ENCODE measurements at places on chromosomes 11 and 22.

- DNase-seq: no peak
These were observed 178.6 kb downstream of the CNTN5 start for GRCh38 chr11:99199341-99199740.

GRCh38 chr22:46070215-46070802 is 80.0 kb upstream of the PPARA start:
- no peak for DNase-seq

DNA sequence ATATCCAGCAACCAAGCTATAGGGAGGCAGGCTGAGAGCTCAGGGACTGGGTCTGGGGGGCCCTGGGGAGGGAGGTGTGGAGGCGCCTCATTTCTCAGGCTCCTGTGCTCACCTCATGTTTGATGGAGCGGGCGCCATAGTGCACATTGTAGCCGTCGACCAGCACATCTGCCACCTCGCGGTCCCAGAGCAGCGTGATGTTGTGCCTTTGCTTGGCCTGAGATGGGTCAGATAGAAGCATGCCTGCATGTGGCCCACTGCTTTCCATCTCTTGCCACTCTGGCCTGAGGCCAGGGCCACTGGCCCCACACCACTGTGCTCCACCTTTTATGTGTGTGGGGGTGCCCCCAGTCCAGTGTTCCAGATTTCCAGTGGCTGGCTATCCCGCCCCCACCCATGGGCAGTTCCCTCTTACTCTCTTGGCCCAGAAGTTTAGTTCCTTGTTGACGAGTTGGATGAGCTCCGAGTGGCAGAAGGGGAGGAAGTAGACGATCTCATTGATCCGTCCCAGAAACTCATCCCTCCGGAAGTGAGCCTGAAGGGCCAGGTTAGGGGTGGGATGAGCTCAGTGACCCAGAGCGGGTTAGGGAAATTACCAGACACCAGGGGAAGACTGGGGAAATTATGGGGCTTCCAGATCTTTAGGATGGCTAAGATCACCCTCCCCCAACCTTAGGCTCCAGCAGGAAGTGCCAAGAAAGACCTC is 50.1 kb upstream of the PHOX2A start:
- DNase-seq: no peak

DNA sequence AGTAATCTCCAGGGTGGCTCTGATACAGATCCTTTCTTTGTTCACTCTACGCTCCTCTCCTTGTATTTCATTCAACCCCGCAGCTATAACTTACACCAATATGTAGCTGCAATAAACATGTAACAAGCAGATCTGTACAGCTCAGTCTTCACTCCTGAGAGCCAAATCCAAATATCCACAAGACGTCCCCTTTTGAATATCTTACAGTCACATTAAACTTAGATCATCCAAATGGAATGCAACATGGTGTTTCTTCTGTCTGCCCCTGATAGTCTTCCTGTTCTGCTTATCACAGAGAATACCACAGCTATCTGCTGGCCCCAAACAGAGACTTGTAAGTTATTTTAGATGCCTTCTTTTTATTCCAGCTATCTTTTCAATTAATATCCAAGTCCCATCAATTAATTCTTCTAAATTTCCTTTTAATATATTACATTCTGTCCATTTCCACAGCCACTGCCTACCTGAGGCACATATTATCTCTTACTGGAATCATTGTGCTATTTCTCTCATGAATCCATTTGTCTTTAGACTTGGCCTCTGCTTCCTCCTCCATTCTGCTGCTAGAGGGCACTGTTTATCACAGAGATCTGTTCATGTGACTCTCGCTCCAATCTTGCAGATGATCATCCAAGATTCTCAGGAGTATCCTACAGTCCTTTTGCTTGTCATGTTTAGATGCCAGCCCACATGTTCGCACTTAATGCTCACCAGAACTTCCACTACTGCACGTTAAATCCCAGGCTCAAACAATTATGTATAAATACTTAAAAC is 908.6 kb downstream of the NTM start:
- peak; percentile 18 for DNase-seq

GRCh38 chr11:13276832-13277767 is 490 bp upstream of the BMAL1 start:
- DNase-seq: peak; percentile 96

DNA sequence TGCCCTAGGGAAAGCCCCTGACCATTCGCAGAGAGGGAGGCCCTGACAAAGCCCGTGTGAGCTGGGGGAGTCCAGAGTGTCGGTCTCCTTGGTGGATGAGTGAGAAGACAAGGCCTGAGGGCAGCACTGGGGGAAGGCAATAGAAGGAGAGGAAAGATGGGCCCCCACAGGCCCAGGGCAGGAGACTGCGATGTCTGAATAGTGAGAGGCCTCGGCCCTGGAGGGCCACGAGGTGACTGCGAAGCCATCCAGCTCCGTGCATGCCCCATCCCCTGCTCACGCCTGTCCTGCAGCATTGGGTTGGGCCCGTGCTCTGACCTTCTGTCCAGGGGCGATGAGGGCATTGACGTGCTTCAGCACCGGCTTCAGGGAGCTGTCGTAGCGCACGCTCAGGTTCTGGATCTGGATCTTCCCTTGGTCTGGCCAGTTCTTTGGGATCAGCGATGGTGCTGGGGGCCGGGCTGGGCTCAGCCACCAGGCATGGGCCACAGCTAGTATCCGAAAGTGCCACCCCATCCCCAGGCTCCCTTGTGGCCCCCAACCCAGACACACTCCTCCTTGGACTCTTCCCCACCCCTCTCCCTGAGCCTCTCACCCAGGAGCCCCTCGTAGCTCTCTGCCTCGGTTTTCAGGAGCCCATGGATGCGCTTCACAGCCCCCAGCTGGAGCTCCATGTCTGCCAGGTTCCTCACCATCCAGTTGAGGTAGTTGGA is 8.3 kb upstream of the KCNJ11 start:
- DNase-seq: no peak

GRCh38 chr22:43050995-43051394 is 36.0 kb upstream of the PACSIN2 start:
- DNase-seq: no peak

- DNase-seq: no peak
These were observed 46.7 kb upstream of the CECR2 start for GRCh38 chr22:17322511-17322910.

DNA sequence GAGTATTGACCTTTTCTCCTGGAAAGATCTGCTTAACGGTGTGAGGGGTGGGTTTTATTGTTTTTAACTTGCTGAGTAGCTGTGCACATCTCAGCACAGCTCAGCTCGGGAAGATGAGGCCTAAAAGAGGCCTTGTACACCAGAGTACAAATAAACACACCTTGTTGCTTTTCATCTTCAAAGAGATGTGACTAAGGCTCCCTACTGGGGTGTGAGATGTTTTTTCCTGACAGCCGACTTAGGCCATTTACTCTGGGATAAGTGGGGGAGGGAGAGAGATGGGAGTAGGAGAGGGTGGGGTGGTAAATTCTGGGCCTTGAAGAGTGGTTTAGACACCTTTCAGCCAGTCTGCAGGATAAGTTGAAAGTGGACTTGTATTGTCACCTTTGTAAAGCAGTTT is 2.9 kb downstream of the LDLRAD3 start:
- DNase-seq: no peak

DNA sequence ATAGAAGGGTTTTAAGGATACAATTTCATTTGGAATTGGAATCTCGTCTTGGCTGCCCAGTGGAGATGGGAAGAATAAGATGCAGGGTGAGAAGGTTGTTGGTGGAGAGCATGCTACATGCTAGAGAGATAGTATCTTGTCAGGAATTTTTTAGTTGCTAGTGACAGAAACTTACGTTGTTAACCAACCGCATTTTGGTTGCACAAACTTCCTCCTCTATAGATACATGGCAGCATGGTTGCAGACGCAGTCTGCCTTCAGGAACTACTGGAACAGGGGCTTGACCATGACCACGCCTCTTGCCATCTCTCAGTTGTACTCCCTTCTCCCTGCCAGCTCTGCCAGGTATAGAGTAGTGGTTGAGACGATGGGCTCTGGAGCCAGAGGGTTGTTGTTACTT is 13.5 kb upstream of the CCDC90B start:
- no peak for DNase-seq
